ENCODE measurements at places on chromosomes 4 and X.

DNA sequence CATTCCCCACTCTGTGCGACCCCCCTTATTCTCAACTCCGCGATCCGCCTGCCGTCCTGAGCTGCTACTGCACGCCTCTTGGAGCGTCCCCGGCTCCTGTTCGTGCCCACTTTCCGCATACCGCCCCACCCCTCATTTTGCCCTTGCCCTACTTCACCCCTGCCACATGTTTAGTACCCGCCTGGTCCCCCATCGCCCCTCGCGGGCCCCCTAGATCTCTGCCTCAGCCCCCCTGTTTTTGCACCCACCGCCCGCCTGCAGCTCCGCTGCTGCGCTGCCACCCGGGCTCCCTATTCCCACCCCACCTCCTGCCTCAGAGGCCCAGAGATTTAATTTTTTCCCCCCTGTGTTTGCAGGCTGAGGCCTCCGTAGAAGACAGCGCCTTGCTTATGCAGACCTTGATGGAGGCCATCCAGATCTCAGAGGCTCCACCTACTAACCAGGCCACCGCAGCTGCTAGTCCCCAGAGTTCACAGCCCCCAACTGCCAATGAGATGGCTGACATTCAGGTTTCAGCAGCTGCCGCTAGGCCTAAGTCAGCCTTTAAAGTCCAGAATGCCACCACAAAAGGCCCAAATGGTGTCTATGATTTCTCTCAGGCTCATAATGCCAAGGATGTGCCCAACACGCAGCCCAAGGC is 1.4 kb downstream of the MAGED1 start:
- peak; percentile 64 for DNase-seq

- peak; percentile 82 for DNase-seq
Measured at GRCh38 chrX:120769576-120770341, 105.9 kb downstream of the CT47B1 start.

DNA sequence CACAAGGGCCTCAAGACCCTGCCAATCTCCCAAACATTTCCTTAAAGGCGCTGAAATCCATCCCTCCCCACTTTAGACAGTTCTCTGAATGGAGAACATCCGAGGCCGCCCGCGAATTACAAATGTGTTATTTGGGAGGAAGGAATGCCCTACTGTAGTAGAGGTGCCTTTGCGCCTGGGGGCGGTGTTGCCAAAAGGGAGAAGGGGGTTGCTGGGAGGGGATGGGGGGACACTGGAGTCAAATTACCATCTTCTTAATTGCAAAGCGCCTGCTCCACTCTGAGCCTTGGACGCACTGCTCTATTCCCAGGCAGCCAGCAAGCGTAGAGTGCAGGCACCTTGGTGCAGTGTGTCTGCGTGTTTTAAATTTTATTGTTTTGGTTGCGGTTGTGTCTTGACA is 2.7 kb downstream of the TMEM255A start:
- no peak for DNase-seq

GRCh38 chr4:38309471-38309870 is 349.3 kb downstream of the PTTG2 start:
- no peak for DNase-seq

DNA sequence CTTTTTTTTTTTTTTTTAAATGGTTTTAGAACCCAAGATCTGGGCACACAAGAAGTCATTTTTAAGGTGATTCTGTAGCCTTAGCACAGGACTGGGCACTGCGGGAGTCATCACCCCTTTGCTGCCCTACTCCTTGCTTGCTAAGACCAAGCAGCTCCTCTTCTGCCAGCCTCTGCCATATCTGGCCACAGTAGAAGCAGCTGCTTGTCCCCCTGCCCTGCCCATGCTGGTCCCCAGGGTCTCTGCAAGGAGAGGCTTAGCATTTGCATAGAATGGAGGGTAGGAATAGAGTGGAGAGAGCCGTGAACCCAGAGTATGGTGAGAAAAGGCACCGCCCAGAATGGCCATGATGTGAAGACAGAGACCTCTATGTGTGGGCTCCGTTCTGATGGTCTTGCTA is 109.3 kb downstream of the ADRA2C start:
- DNase-seq = no peak

DNA sequence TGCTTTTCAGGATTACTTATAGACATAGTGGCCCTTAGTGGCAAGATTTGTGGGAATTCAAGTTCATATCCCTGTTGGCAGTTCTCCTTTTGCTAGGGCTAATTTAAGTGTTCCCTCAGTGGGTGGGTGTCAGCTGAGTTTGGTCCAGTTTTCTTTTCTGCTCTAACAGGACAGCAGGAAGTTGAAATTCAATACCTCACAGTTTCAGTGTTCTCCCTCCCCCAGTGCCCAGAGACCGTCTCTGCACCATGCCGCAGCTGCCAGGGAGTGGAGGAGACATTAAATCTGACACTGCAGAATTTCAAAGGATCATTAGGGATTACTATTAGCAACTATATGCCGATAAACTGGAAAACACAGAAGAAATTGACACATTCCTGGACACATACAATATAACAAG is 50.7 kb downstream of the UBE2NL start:
- DNase-seq = no peak

- no peak for DNase-seq
Measured at GRCh38 chrX:108438110-108438623, at the start of gene COL4A6. TSS of gene COL4A6 (minus strand) at chrX:108438422. CDS start at chrX:108438196, 226 bp downstream.

- DNase-seq = no peak
Measured at GRCh38 chr4:112381996-112382692, 85.0 kb downstream of the ALPK1 start.

DNA sequence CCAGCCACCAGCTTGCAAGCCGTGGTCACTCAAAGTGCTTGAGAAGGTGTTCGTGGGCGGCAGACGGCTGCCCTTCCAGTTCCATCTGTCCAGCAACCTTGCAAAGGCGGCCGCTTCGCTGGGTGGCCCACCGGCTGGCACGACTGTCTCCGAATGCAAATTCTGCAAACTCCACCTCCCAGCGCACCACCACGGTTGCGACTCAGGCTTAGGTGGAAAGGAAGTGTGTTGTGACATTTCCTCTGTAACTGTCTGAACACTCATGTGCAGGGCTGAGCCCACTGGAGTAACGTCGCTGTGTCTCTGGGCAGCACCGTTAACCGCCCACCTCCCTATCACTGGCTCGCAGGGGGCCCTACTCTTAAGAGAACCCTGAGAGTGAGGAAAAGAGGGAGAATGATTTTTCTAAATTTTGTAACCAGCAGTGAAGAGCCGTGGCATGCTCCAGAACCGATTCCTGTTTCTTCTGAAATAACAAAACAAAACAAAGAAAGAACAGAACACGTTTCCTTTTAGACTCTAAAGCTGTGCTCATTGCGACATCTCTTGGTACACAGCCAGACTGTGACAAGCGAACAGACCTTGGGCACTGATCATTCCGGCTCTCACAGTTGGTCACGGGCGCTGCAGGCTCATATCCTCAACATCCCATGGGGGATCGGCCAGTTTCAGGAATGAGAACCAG is at the start of gene P2RY8:
Gene P2RY8 (minus strand): TSS at position 155 of the 685 bp plus-strand sequence. CDS start 70,627 bp downstream, outside the sequence.
- peak; percentile 79 for DNase-seq

DNA sequence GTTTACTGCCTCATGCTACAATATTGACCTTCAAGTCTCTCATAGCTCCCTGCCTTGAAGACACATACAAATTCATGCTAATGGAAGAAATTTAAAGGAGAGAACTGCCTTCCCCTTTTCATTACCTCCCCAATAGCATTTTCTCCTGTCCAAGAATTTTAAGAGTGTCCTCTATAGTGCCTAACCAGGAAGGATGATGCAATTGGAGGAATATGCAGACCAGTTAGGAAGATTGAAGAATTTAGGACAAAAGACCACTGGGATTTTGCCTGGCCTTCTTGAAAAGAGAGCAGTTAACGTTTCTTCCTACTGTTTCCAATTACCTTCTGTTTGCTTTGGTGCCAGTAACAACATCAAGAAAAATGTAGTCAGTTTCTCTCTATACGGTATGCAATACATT is 443.9 kb downstream of the INPP4B start:
- peak; percentile 34 for DNase-seq

DNA sequence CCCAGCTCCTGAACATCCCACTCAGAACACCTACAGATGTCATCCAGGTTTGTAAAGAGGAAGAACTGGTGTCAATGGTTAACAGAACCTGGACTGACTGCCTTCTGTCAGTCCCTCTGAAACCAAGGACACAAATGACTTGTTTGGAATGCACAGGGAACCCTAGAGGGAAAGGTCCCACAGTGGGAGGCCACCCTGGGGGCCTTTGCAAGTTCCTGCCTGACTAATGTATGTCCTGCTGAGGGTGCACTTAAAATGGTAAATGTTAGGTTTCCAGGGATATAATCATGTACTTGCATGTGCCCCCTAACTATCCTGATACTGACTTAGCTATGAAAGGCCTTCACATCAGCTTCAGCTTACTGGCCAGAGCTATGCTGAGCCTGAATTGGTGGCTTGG is 15.0 kb upstream of the XAGE2 start:
- no peak for DNase-seq

GRCh38 chr4:144178414-144178813 is 37.9 kb upstream of the GYPA start:
- no peak for DNase-seq

DNA sequence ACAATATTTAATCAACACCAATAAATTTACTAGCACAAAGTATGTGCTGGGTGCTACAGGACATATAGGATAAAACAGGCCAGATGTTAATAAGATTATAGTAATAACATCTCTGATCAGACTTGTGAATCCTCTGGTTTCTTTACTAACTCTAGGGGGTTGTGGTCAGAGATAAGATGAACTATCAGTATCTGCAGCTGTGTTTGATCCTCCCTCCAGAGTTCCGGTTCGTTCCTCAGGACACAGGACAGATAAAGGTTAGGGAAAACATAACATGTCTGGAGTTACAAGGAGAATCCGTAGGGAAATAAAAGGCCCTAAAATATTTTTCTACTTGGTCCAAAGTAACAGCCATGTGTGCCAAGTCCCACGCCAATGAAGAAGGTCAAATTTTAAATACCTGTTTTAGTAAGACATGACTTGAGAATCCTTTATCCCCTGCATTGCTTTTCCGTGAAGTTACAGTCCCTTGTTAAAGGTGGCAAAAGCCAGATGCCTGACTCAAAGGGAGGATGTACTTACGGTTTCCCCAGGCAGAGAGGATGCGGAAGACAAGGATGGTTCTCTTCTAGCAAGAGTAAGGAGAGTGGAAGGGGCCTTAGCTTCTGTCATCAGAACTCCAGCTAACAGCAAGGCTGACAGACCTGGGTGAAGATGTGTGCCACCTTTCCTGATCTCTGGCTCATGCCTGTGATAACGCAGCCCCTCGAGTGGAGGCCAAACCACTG is 44.4 kb downstream of the KIAA0232 start:
- DNase-seq = no peak

DNA sequence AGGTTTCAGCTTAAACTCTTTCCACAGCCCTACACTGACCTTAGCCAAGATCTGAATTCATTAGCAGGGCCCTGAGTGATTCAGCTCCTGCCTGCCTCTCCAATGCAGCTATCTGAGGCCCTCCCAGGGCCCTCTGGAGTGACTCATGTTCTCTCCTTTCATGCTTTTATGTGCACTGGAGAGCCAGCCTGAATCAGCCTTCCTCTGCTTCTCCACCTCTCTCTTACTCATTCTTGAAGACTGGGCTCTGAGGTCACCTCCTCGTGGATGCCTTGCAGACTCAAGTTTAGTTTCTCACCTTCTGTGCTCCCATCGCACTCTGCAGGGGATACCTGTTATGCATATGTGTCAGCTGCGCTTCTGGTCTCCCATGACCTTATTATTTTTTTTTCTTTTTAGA is 3.1 kb upstream of the OCIAD2 start:
- DNase-seq = peak; percentile 95

- no peak for DNase-seq
Measured at GRCh38 chr4:73345399-73345975, 58.6 kb upstream of the ALB start.

DNA sequence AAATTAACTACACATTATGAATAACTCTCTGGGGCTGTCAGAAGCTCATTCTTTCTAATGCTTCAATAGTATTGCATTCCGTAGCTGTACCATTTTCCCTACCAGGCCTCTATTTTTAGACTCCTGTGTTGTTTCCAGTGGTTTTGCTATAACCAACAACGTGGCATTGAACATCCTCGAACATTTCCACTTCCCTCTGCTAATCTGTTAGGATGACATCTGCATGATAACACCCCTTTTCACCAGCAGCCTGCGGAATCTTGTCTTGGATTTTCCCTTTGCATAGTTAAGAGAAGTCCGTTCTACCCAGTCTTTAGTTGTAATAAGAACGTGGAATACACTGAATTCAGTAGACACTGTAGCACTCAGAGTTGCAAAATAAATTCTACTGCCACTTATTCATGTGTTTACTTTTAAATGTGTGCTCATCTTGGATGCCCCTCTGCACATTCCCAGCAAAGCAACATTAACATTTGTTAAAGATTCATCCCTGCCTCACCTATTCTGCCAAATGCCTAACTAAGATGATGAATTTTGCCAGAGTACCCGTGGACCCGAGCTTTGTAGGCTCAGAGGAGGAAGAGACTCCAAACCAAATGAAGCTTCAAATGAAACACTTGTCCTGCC is 55.6 kb downstream of the SEL1L3 start:
- DNase-seq = no peak

GRCh38 chr4:8200302-8200975 is 1.3 kb downstream of the SH3TC1 start:
- peak; percentile 53 for DNase-seq

- no peak for DNase-seq
Measured at GRCh38 chrX:51406688-51407519, 74.3 kb downstream of the NUDT10 start.

- DNase-seq = no peak
Measured at GRCh38 chr4:185797018-185797417, 15.0 kb downstream of the SORBS2 start.

DNA sequence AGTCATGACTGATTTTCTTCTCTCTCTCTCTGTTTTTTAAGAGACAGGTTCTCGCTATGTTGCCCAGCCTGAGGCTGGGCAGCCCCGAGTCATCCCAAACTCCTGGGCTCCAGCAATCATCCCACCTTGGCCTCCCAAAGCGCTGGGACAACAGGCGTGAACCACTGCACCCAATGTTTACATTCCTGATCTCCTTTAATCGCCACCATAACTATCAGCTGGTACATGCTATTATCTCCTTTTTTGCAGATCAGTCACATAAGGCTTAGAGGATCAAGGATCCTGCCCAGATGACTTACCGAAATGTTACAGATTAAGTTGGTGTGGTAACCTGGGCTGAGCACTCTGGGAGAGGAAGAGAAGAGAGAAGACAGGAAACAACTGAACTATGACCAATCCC is 1.5 kb upstream of the USP46 start:
- DNase-seq = no peak

DNA sequence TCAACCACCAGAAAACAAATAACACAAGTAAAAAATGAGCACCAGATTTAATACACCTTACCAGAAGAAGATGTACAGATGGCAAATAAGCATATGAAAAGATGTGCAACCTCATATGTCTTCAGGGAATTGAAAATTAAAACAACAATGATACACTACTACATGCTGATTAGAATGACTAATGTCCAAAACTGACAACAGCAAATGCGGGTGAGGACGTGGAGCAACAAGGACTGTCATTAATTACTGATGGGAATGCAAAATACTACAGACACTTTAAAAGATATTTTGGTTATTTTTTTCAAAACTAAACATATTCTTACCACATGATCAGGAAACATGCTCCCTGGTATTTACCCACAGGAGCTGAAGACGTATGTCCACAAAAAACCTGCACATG is 140.3 kb downstream of the FRYL start:
- DNase-seq = no peak

Measured in RPMI7951 (cell line).